ENCODE measurements at places on chromosomes 11 and 22.

GRCh38 chr11:2399488-2400068 is 972 bp upstream of the TSSC4 start:
- no peak for DNase-seq

DNA sequence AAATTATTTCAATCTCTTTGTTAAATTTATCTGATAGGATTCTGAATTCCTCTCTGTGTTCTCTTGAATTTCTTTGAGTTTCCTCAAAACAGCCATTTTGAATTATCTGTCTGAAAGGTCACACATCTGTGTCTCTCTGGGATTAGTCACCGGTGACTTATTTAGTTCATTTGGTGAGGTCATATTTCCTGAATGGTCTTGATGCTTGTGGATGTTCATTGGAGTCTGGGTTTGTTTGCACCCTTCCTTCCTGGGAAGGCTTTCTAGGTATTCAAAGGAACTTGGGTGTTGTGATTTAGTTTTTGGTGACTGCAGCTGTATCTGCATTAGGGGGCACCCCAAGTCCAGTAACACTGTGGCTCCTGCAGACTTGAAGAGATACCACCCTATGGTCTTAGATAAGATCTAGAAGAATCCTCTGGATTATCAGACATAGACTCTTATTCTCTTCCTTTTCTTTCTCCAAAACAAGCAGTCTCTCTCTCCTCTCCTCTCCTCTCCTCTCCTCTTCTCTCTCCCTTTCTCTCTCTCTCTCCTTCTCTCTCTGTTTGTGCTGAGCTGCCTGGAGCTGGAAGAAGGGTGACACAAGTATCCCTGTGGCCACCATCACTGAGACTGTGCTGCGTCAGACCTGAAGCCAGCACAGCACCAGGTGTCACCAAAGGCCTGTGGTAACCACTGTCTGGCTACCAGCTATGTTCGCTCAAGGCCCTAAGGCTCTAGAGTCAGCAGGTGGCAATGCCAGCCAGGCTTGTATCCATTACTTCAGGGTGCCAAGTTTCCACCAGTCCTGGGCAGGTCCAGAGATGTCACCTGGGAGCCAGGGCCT is 3.3 kb upstream of the HEPN1 start:
- no peak for DNase-seq

DNA sequence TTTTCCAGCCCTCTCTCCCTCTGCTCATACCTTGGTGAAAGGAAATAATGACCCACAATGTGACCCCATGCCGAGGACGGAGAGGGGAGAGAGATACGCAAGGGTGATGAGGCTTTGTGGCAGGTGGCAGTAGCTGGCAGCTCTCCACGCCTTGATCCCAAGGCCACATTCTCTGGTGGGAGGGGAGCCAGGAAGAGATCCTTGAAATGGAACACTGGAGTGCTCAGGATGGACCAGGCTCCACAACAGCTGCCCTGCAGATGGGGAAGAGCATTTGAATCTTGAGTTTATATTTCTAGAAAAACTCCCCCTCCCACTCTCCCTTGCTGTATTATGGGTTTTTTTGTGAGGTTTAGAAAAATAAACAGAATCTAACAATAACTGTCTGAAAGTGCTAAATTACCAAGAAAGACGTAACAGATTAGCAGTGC is 61.6 kb upstream of the CDON start:
- no peak for DNase-seq

DNA sequence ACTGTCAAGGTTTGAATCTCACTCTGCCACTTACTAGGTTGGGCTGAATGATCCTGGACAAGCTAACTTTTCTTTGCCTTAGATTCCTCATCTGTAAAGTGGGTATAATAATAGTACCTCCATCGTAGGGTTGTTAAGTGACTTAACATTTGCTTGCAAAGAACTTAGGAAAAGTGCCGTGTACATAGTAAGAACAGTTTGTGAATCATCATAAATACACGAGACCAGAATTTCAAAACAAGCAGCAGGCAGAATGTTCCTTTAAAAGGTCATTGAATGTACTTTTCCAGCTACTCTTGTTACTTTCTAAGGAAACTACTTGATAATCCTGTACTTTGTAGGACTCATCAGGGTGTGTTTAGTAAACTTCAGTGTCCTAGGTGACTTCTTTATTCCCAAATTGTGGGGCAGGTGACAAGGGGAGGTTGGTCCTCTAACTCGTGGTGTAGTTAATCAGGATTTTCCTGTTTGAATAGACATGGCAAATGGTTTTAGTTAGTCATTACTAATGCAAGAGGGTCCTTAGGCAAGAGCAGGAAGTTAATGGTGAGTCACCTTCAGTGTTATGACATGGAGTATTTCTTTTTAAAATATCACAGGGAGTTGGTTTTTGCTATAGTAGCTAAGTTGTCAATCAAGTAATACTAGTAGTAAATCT is 67.9 kb downstream of the YAP1 start:
- no peak for DNase-seq

DNA sequence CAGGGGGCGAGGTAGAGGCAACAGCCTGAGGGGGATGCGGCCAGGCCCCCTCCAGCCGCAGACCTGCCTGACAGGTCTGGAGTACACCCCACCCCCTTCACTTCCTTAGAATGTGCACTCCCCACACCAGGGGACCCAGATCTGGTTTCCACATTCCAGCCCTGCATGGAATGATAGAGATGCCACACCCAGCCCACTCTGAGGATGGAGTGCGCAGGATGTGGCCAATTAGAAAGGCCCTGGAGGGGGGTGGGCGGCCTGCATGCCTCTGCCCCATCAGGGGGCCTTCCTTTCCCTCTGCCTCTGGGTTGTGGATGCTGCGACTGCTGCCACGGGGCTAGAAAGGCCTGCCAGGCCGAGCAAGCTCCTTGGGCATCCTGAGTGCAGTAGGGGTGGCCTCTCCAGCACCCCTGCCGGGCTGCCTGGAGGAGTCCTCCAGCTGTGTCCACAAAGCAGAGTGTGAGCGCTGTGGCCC is 28.2 kb upstream of the MGAT3 start:
- no peak for DNase-seq
